G401 (cell line): ENCODE measurements at places on chromosomes 4 and X.

DNA sequence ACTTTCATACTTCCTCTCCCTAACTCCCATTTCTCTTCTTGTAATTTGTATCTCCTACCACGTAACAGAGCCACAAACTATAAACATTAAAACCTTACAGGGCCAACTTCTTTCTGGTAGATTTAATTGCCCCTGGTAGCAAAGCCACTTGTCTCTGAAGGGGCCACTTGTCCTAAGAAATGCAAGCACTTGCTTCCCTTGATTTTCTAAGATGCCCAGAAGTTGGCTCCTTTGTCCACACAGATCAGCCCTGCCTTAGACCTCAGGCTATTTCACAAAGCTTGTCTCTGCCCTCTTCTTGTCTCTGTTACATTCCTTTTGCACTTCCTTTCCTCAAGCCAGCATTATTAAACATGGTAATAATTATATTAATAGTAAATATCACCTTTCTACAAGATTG is 80.6 kb upstream of the CXXC4 start:
- no peak for DNase-seq

- DNase-seq = no peak
These were observed 81.4 kb downstream of the SH3RF1 start for GRCh38 chr4:169189372-169189771.

GRCh38 chr4:53371049-53371448 is 5.2 kb upstream of the SCFD2 start:
- DNase-seq = no peak

DNA sequence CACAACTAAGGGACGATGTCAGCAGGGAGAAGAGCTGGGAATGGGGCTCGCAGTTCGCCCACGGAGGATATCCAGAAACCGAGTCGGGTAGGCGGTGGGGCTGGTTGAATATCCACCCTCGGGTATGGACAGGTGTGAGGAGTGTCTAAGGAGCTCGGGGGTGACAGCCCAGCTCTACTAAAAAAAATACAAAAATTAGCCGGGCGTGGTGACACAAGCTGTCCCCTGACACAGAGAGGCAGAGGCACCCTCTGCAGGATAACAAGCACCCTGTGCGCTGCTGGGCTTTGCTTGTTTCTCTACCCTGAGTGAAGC is 12.2 kb upstream of the ASMTL start:
- no peak for DNase-seq
